ENCODE measurements at places on chromosomes 11 and 22.

DNA sequence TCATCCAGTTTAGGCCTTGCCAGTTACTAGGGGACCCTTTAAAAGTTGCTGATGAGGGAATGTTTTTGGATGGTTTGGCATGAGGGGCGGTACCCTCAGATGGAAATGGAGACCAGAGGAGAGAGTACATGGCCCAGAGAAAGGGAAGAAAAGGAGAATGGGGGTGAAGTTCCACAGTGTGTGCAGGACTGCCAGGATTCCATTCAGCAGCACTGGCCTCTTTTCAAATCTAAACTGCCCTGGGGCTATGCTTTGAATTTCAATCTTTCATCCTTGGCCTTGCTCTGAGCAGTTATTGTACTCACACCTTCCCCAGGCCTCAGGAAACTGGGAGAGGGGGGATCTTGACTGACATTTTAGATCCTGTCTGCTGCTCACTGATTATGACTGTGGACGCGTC is 3.0 kb downstream of the SLC3A2 start:
- DNase-seq, result no peak

- DNase-seq, result no peak
Measured at GRCh38 chr22:48647606-48648515, 1179.8 kb downstream of the BRD1 start.

DNA sequence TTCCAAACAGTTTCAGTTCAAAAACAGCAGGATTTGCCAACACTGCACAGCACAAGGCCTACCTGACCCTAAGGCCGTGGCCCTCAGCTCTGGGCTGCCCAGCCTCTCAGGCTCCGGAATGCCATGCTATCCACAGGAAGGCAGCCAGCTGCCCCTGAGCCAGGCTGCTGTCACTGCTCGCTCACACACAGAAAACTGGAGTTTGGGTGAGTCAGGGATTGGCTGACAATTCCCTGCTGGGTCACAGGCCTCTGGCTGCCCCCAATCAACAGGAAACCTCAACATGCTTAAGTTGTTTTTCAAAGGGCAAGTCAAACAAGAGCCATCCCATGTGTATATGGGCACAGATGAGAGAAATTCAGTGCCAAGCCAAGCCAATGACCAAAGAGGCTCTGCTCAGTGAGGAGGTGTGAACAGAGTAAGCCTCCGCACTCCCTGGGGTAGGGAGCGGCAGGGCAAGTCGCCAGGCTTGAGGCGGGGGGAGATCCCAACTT is 50.2 kb downstream of the RPL27A start:
- DNase-seq, result no peak

DNA sequence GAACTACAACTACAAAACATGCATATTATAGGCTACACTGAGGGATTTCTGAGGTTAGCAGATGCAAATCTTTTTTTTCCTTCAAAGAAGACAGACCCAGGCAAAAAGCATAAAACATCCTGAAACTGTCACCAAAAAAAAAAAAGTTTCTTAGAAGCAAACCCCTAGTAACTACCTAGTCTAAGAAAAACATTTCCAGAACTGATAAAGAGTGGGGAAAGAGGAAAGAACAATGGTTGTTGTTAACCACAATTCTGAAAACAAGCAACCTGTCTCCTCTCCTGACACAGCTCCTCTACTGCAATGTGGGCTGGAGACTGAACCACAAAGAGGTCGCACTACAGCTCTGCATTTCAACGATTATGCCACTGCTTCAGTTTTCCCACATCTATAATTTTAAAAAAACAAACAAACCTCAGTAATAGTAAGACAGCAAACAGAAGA is 15.0 kb downstream of the DENND5A start:
- no peak for DNase-seq

GRCh38 chr11:117459123-117459978 is 131.7 kb downstream of the CEP164 start:
- no peak for DNase-seq

DNA sequence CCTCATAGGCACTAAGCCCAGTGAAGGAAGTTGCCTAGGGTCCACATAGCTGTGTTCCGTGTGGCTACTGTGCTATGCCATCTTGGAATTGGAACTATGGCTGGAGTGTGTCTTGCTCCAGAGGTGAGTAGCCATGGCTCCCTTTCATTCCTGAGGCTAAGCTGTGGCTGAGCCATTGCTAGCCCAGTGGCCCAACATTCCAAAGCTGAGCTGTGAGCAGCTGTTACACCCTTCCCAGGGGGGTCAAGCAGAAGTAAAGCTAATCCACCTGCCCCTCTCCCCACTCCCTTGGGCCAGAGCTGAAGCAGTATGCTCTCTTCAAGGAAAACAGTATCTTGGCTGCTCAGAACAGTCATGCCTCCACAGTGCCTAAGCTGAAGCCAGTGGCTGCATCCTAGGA is 51.1 kb downstream of the USP35 start:
- DNase-seq, result no peak

- DNase-seq, result no peak
Measured at GRCh38 chr11:83115026-83115425, 41.9 kb upstream of the PCF11 start.

DNA sequence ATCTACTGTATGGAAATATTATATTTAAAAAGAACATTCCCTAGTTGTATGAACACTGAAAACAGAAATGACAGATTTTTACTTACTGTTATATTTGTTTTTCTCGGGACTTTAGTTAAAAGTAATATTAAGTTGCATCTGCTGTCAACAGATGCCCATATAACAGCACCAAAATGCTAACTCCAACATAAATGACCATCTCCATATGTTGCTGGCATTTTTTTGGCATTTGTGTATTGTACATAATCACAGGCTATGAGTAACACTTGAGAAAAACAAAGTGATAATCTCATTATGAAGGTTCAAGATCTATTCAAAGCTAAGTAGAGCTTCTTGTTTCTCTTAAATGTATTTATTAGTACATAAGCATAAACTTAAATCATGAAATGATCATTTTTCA is 172.0 kb downstream of the CNTN5 start:
- DNase-seq, result no peak

- DNase-seq, result no peak
Measured at GRCh38 chr11:128390246-128390645, 197.1 kb downstream of the ETS1 start.

DNA sequence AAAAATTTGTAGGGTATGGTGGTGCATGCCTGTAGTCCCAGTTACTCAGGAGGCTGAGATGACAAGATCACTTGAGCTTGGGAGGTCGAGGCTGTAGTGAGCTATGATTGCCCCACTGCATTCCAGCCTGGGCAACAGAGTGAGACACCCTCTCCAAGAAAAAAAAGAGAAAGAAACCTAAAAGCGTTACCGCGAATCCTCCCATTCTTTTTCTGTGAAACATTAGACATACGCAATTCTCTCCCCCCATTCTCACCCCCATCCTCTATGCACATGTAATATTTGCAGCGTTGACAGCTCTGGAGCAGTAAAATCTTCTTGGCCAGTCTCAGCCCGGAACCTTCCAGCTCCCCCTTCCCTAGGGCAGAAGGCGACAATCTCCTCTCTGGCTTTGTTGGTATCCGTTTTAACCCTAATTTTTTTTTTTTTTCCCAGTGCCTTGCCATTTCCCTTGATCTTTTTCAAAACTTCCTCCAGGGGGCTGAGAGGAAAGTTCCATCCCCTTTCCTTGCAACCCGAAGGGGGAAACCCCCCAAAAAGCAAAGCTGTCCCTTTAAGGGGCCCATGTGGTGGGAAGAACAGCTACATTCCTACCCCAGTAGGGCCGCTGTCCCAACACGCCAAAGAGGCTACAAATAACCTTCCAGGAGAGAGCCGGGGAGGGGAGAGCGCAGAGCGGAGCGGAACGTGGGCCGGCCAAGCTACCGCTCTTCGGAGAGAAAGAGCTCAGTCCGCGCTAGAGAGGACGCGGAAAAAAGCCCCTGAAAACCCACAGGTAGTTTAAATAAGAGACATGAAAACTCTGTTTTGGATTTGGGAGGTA is 1.9 kb downstream of the LRP4 start:
- no peak for DNase-seq

- no peak for DNase-seq
Measured at GRCh38 chr11:80371931-80372330, 931.1 kb upstream of the TENM4 start.

DNA sequence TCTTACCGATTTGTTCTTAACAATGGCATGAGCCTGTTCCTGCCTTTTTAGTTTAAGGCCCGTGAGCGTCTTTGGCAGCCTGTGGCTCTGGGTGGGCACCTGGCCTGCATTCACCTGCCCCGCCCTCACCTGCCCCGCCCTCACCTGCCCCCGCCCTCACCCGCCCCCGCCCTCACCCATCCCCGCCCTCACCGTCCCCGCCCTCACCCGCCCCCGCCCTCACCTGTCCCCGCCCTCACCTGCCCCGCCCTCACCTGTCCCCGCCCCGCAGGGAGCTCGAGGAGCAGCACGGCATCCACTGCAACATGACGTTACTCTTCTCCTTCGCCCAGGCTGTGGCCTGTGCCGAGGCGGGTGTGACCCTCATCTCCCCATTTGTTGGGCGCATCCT is 14.2 kb downstream of the GATD1 start:
- DNase-seq, result no peak

GRCh38 chr11:86062719-86063118 is 6.2 kb downstream of the PICALM start:
- no peak for DNase-seq

DNA sequence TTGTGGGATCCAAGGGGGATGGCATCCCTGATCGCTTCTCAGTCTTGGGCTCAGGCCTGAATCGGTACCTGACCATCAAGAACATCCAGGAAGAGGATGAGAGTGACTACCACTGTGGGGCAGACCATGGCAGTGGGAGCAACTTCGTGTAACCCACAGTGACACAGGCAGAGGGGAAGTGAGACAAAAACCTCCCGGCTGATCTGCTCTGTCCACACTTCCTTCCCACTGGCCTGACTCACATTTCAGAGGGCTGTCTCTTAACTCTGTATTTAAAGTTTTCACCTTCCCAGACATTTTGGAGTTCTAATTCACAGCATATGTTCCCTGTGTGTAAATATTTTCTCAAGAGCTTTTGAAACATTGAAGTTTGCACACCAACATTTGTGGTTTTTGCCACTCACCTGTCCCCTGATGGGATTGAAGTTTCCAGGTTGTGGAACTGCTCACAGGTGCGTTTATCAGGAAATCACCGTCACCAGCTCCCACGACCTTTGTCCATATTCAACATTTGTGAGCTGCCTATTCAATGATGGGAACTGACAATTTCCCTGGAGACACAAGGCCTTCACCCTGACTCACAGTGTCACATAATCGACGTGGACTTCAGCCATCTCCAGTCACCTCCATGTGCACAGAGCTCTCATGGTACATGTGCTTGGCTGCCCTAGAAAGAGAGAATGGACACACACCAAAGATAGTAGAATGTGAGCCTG is 99.2 kb downstream of the VPREB1 start:
- no peak for DNase-seq
